HCEC 1CT (cell line): ENCODE measurements at places on chromosomes 4 and X.

DNA sequence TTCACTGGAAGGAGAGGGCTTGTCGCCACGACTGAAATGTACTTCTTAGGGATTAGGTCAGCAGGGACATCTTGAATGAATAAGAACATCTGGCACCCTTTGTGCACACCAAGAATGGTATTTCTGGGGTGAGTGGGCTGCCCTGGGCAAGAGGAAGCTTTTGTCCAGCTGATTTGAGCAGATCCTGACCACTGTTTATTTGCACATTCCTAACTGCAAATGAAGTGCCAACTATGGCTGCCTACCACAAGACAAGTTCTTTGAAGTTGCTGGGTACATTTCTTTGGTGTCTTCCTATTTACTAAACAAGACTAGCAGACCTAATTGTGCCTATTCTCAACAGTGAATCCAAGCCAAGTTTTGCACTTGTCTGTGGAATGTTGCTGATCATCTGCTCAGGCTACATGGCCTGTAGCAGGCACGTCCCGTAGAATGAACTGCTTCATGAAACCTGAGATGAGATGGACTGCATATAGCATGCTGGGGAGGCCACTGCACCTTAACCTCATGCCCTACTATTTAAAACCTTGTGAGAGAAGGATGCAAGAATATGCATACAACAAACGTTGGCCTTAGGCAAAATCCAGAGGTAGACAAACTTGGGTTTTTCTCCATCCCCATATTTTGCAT, 45.0 kb downstream of the PIR start:
- DNase-seq = no peak

GRCh38 chr4:6017800-6018199, 431 bp downstream of the C4orf50 start:
- no peak for DNase-seq

DNA sequence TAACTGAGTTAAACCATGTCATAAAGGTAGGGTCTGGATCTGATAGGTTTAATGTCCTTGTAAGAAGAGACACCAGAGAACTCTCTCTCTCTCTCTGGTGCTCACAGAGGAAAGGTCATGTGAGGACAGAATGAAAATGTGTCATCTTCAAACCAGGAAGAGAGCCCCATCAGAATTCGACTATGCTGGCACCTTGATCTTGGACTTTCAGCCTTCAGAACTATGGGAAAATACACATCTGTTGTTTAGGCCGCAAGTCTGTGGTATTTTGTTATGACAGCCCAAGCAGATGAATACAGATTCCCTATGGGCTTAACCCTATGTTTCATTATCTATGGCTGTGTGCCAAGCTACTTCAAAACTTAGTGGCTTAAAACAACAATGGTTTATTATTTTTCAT, 105.5 kb upstream of the DDIT4L start:
- DNase-seq = peak; percentile 58

DNA sequence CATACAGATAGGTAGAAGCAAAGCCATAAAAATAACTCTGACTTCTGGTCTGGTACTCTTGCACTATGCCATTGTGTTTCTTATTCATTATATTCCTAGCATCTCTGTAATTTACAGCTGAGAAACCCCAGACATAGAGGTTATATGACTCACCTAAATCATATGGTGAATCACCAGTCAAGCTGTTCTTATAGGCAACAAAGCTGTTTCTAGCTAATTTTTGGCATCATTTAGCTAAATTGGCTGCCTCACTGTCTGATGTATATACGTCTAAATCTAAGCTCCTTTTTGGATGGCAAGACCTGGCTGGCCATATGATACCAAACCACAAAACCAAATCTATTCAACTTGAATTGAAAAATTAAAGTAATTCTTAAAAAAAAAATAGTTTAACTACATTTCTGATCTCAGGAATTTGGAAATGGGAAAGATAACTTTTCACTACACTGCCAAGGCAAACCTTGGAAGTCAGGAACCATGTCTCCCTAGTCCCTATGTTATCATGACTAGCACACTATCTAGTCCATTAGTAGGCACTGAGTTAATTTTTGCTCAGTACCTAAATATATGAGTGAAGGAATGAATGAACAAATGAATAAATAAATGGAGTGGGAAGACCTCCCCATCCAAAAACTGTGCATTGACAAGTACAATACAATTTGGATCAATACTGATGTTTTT, 41.3 kb upstream of the STAG2 start:
- peak; percentile 71 for DNase-seq

GRCh38 chrX:123361371-123361770, 177.3 kb downstream of the GRIA3 start:
- no peak for DNase-seq
